ENCODE measurements at places on chromosomes 1 and 21.

GRCh38 chr1:21537511-21537931, 28.3 kb downstream of the ALPL start:
- no peak for DNase-seq

DNA sequence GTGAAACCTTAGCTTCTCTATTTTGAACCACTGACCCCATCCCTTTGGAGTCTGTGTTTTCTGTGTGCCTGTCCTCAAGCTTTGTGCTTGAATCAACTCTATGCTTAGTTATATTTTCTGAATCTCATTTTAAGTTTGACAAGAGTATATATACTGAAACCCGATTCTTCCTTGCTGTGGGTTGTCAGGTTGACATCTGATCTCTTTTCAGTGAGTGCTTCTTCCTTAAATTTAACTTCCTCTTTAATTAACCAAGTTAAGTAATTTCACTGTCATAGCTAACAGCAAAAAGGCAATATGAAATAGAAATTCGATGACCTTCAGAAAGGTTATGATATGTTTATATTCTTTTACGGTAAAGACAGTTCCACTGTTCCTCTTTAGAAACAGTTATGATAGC, 69.4 kb downstream of the C1orf21 start:
- no peak for DNase-seq

- no peak for DNase-seq
Observed at GRCh38 chr1:2166254-2166653, 28.3 kb downstream of the FAAP20 start.

- DNase-seq: no peak
Observed at GRCh38 chr1:217253985-217254384, 376.9 kb downstream of the GPATCH2 start.

DNA sequence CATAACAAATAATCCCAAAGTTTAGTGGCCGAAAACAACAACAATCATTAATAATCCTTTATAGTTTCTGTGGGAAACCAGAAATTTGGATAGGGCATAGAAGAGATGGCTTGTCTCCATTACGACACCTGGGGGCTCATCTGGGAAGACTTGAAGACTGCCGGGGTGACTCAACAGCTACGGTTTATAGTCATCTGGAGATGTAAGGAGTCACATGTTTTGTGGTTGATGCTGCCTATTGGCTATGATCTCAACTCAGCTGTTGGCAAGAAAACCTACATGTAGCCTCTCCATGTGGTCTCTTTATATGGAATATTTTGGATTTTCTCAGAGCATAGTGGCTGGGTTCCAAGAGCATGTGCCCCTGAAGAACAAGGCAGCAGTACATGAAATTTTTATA, 29.3 kb upstream of the TSPAN2 start:
- DNase-seq: no peak

GRCh38 chr1:245512980-245513578, 358.3 kb downstream of the KIF26B start:
- DNase-seq: no peak

- DNase-seq: no peak
Observed at GRCh38 chr1:77407738-77408375, 126.0 kb downstream of the AK5 start.

- DNase-seq: no peak
Observed at GRCh38 chr1:39255222-39255621, 50.7 kb downstream of the MACF1 start.

DNA sequence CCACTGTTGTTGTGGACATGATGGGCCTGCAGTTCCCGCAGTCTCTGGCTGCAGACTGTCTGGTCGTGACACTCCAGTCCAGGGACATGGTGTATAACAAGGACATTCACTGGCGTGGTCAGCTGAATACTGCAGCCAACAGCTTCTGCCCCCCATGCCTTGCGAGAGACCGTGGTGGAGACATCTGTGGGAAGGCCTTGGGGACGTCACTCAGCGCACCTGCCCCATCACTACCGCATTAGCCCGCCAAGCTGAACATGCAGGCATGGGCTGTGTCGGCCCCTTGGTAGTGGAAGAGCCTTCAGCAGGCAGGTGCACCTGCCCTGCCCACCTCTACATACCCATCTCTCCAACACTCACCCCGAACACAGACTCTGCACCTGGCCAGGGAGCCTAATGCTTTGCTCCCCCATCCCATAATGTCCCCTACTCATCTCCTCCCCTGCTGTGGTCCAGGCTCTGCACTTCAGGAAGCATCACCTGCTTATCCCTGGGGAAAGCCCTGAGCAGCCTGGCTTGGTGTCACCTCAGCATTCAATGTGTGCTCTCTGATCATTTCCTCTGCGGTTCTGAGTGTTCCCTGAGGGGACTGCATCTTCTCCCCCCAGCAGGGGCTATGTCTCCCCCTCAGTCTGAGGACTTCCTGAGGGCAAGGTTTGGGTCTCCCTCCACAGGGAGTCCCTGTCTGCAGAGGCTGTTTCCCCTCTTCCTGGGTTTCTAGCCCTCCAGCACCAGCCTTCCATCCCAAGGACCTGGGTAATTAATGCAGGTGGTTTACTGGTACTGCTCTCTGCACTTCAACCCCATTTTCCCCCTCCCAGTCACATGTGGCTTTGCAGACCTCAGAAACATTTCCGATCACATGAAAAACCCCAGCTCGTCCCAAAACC, 3.2 kb downstream of the PGLYRP4 start:
- DNase-seq: no peak

DNA sequence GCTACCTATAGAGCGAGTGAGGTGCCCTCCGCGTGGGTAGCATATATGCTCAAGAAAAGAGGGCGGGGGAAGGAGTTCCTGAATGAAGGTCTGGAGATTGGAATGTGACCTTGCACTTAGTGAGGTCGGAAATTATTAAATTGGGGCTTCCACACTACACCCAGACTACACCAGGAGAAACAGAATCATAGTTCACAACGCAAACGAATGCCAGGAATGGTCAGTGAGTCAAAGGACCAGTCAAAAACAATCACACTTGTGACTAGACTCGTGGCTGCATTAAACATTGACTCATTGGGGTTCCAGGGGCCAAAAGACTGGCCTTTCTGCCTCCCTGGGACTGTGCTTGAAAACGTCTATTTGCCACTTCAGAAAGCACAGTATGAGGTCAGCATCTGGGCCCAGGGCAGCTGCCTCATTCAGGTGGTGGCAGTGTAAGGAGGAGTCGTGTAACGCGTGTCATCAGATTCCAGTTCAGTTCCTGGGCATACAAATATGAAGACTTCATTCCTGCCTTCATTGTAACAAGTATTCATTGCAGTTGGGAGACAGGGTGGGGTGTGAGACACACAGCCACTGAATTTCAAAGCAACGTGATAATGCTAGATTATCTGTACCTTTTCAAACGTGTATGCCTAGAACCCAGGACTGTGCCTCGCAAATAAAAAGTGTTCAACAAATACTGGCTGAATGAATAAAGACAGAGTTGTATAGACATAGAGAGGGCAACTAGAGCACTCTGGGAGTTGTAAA, at the start of gene YOD1:
Gene YOD1, minus strand, starts transcription at position 18 of the 753 bp plus-strand sequence. CDS start 178 bp downstream, outside the sequence.
- no peak for DNase-seq

DNA sequence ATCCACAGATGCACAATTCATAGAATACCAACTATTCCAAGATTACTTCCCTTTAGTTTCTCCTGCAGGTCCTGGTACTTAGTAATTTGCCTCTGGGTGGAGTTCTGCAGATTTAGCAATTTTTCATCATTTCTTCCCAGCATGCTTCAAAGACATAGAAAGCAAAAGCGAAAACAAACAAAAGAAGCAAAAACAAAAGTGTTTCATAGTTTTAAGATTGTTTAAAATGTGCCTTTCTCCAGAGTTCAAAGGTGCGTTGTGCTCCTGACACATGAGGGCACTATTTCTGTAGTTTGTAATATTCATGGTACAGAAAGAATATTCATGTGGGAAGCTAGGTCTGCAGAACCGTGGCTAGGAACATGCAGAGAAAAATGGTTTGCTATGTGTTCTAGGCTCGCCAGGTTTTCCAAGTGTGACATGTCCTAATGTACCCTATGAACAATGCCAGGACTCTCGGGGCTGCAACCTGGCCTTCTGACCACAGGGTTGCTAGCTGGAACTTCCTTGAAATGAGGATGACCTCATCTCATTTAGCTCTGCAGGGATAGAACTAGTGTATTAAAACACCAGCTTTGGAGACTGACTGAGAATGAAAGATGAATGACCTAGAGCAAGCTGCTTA, 30.0 kb upstream of the RCSD1 start:
- peak; percentile 8 for DNase-seq

DNA sequence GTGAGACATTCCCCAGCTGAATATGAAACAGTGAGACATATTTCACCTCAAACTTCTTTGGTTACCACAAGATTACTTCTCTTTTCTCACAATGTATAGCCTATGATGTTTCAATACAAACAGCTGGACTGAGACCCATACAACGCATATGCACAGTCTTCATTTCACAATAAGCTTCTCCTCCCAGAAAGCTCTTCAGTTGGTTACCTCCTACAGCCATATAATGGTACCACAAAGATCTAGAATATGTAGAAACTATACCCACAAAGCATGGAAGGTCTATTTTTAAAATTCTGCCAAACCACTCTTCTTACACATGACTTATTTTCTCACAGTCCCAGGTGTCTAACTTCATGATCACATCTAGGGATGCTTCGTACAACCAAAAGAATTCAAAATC, 70.8 kb downstream of the JAK1 start:
- DNase-seq: no peak

- no peak for DNase-seq
Observed at GRCh38 chr21:42269386-42269785, 45.8 kb downstream of the TFF3 start.

GRCh38 chr1:17574516-17574915, 35.0 kb downstream of the ARHGEF10L start:
- no peak for DNase-seq

GRCh38 chr1:97567000-97567749, 353.7 kb downstream of the DPYD start:
- no peak for DNase-seq

GRCh38 chr1:225882694-225883615, 775 bp upstream of the TMEM63A start:
- DNase-seq: no peak

DNA sequence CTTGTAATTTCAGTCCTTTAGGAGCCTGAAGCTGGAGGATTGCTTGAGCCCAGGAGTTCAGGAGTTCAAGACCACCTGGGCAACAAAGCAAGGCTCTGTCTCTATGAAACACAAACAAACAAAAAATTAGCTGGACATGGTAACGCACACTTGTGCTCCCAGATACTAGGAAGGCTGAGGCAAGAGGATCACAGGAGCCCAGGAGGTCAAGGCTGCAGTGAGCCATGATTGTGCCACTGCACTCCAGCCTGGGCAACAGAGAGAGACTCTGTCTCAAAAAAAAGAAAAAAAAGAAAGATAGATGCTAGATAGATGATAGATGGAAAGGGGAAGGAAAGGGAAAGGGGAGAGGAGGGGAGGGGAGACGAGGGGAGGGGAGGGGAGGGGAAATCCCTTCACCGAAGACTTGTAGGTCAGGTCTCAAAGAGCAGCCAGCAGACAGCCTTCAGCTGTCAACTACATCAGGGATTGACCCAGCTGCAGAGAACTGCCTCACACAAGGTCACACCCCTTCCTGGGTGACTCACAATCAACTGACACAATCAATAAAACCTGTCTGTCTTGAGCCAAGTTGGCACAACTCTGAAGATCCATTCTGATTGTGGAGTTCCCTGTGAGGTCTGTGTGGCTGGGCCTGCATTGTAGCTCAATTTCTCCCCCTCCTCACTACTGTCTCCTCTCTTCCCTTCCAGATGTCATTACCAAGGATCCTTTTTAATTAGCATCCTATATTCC, 200.6 kb downstream of the RGS7 start:
- DNase-seq: no peak

DNA sequence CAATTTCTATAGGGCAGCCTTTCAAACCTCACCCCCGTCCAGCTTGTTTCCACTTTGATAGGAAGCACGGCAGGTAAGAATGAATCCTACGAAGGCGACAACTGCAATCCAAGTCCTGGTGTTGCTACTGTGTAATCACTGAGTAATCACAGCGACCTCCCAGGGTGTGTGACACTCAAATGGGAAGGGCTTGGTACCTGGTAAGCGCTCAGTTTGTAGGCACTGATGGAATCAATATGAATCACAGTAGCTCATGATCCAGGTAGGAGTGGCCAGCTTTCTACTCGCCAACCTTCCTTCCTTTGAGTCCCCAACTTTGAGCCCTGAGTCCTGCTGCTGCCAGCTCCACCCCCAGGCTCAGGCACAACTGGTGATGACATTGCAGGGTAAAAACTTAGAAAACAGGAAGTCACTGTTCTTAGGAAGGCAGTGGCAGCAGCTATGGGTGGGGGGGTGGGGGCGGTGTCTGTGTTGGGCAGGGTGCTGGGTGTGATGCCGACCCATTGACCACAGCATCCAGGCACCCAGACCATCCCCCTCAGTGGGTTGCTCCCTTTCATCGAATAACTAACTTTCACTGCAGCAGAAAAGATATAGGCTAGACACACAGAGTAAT, 70.7 kb downstream of the CD247 start:
- peak; percentile 54 for DNase-seq

DNA sequence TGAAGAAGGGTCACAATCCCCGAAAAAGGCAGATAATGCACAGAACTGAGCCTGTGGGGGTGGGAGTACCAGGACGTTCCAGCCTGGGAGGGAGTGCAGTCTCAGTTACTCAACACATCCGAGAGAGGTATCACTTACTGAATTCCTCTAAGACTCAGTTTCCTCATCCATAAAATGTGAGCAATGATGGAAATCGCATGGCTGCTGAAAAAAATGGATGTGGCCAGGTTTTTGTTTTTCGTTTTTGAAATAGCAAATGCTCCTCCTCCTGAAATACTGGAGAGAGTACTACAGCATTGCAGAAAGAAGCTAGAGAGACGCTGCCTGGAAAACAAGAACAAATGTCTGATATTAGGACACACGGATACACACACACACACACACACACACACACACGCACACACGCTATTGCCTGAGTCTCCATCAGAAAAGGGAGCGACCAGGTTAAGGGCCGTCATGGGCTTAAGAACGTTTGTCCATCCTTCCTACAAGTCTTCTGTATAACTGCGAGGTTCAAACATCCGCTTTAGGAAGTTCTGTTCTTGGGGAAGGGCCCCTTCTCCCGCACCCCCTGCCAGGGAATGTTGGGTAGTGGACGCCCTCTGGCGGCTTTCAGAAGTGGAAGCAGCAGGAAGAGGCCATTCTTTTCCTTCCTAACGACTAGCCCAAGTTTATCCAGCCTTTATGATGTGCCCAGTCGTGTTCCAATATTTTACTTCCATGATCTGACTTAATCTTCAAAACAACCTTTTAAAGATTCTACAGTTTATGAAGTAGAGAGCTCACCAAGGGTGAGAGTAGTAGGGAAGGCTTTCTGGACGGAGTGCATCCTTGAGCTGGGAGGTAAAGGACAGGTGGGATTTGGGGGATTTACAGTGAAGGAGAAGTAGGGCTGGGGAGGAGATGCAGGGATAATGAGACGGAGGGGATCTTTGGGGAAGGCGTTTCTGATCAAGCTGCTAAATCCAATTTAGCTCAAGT, 699 bp upstream of the NES start:
- no peak for DNase-seq

GRCh38 chr1:69738458-69739250, 170.9 kb downstream of the LRRC7 start:
- no peak for DNase-seq

DNA sequence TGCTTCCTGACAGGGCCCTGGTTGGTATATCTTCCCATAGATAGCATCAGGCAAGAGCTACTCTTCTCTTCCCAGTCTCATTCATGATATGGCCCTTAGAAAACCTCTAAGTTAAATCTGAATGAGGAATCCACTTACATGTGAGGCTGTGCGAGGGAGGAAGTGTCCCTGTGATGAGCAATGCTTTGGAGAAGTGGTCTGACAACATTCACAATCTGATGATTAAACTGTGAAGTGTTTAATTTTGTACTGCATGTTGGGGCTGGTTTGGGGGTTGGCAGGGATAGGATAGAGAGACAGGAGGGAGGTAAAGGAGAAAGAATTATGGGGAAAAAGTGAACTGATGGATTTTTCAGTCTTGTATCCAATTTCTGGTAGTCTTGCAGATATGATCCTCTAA, 421.2 kb upstream of the DAB1 start:
- no peak for DNase-seq

All from CD8-positive, alpha-beta memory T cell (primary cell).